ENCODE measurements at places on chromosomes 7 and 10. TPM values are rescaled to one million over a fixed set of nuclear protein-coding genes. Genes with fewer than 3 reads are reported as not detected.

The NKX1-2 gene
- total RNA-seq, result not detected

The DNAH11 gene
- 0.08 TPM for total RNA-seq

The ARL4A gene
- total RNA-seq, result 10.1 TPM

The ARMC3 gene
- not detected for total RNA-seq

GRCh38 chr10:72079356-72079755 lies 9.0 kb downstream of the SPOCK2 start:
- DNase-seq, result no peak

- no peak for DNase-seq
Observed at GRCh38 chr7:69889338-69889975, 291.2 kb downstream of the AUTS2 start.

DNA sequence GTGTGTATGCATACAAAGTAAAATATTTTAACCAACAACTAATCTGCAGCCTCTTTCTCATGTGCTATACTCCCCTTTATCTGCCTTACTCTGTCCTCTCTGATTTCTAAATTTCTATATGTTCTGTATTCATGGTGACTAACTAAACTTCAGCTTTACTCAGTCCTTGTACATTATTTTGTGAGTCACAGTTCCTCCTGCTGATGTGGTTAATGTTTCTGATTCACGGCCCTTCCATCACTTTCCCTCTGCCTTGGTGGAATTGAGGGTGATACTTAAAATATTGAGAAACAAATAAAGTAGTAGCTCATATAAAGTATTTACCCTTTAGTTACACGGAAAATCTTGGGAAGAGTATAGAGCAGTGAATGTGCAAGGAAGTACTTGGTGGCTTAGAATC lies 899.1 kb upstream of the ZWINT start:
- DNase-seq, result no peak

DNA sequence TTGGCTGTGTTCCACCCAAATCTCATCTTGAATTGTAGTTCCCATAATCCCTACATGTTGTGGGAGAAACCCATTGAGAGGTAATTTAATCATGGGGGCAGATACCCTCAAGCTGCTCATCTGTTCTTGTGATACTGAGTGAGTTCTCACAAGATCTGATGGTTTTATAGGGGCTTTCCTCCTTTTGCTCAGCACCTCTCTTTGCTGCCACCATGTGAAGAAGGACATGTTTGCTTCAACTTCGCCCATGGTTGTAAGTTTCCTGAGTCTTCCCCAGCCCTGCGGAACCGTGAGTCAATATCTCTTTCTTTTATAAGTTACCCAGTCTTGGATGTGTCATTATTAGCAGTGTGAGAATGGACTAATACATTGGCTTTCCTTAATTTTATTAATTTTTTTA lies 527.8 kb downstream of the MDFIC start:
- no peak for DNase-seq
